ENCODE measurements at places on chromosomes 16 and 17.
A peak's percentile ranks its signal among the peaks of the same experiment; 100 is the strongest.

DNA sequence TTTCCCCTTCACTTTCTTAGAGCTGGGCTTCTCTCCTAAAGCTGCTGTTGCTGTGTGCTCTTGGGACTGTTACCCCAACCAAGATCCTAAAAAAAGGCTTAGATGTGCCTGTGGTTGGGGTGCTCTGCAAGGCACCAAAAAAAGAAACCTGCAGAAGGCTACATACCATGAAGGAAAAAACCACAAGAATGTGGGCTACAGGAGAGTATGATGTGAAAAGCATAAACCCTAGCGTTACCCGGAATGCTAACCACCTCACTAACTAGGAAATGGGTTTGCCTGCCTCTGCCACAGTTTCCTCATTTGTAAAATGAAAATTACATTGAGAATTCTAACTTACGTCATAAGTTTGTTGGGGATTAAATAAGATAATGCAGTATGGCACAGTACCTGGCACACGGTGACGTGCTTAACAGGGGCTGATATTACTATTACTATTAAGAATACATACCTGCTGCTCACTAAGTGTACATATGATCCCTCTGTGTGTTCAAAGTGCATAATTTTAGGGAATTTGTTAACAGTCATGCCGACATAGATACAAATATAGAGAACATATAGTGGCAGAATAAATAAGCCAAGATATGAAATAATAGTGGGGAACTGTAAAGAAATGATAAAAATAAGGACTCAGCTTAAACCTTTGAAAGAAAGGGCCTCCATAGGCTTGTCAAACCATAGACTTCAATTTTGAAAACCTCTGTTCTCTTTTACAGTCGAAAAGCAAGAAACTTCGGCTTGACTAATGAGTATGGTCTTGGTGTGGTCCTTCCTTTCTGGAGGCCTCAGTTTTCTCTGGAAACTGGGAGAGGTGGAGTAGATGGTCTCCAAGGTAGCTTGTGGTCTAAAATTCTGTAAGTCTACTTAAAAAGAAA, 177.8 kb upstream of the TBX2 start:
- no peak for DNase-seq

DNA sequence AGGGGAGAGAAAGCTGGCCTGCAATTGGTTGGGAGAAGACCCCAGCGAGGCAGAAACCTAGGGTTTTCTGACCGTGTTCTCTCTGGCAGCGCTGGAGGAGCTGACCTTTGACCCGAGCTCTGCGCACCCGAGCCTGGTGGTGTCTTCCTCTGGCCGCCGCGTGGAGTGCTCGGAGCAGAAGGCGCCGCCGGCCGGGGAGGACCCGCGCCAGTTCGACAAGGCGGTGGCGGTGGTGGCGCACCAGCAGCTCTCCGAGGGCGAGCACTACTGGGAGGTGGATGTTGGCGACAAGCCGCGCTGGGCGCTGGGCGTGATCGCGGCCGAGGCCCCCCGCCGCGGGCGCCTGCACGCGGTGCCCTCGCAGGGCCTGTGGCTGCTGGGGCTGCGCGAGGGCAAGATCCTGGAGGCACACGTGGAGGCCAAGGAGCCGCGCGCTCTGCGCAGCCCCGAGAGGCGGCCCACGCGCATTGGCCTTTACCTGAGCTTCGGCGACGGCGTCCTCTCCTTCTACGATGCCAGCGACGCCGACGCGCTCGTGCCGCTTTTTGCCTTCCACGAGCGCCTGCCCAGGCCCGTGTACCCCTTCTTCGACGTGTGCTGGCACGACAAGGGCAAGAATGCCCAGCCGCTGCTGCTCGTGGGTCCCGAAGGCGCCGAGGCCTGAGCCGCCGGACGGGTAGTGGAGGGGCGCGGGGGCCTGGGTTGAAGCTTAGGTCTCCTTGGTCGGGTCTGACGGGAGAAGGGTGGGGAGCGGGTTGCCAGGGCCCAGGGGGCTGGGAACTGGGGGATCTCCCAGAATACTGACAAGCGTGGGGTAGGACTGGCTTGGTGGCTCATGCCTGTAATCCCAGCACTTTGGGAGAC, 7.4 kb upstream of the PYDC1 start:
- DNase-seq, result no peak

GRCh38 chr17:71104225-71104624, 934.9 kb downstream of the KCNJ2 start:
- DNase-seq, result no peak

GRCh38 chr16:52561910-52562741, 15.2 kb upstream of the TOX3 start:
- peak; percentile 73 for DNase-seq

DNA sequence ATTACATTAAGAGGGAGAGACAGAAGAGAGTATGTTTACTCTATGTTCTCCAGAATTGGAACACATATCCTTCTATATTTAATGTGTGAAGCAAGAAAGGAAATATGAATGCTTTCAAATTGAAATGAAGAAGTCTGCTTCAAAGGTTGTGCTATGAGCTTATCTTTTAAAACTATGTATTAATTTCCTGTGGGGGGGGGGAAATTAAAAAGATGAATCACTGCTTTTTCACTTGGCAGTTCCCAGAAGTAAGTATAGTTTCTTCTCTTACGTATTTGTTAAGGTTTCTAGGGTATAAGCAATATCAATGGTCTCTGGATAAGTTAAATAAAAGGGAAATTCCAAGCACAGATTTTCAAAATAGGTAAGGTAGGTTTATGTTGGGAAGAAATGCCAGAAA, 7.0 kb downstream of the TERF2 start:
- DNase-seq, result no peak

DNA sequence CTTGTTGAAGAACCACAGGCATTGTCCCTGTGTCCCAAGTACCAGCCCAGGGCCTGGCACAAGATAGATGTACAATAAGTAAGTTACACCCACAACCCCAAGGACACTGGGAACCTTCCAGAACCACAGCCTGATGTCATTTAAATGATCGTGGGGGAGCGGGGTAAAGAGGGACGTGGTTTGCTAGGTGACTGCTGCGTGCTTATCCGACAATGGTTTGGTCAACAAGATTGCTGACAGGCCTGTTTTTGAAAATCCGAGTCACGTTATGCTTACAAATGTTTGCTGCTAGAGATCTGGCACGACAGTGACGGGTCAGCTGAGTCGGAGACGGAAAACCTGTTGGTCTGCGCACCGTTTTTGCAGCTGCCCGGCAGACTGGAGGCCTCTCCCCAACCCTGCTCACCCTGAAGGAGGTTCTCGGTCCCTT, 22.8 kb downstream of the COTL1 start:
- no peak for DNase-seq

- DNase-seq, result no peak
Observed at GRCh38 chr17:59814276-59814675, 78.5 kb downstream of the TUBD1 start.

DNA sequence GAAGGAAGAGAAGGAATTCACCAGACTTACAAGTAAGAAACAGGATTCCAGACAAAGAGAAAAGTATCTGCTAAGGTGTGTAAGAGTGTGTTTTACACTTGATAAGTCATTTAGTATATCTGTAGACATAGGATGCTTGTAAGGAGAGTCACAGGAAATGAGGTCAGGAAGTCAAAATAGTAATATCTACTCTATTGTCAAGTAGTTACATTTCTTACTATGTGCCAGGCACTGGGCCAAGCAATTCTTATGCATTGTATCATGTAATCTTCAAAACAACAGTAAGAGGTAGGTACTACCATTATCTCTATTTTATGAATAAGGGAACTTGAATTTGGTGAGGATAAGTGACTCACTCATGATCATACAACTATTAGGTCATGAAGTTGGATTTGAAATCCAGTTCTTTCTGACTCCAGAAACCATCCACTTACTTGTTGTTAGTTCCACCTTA, 129.1 kb downstream of the SNX11 start:
- DNase-seq, result no peak

- DNase-seq, result no peak
Observed at GRCh38 chr17:2712300-2713043, 908 bp upstream of the CLUH start.

GRCh38 chr17:40910441-40910841, 25.4 kb upstream of the KRT20 start:
- DNase-seq, result no peak

- DNase-seq, result no peak
Observed at GRCh38 chr16:27425961-27426360, 24.0 kb downstream of the IL21R start.

- no peak for DNase-seq
Observed at GRCh38 chr17:75114552-75115314, 5.0 kb downstream of the ARMC7 start.

DNA sequence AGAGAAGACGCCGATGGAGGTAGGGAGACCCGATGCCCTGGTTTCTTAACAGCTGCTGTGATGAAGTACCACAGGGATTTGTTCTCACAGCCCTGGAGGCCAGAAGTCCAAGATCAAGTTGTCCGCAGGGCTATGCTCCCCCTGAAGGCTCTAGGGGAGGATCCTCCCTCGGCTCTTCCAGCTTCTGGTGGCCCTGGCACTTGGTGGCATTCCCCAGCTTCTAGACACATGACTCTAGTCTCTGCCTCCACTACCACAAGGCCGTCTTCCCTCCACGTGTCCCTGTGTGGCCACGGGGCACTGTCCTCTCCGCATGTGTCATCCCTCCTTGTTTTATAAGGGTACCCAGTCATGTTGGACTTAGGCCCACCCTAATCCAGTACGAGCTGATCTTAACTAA, 375.2 kb downstream of the SLC39A11 start:
- no peak for DNase-seq

DNA sequence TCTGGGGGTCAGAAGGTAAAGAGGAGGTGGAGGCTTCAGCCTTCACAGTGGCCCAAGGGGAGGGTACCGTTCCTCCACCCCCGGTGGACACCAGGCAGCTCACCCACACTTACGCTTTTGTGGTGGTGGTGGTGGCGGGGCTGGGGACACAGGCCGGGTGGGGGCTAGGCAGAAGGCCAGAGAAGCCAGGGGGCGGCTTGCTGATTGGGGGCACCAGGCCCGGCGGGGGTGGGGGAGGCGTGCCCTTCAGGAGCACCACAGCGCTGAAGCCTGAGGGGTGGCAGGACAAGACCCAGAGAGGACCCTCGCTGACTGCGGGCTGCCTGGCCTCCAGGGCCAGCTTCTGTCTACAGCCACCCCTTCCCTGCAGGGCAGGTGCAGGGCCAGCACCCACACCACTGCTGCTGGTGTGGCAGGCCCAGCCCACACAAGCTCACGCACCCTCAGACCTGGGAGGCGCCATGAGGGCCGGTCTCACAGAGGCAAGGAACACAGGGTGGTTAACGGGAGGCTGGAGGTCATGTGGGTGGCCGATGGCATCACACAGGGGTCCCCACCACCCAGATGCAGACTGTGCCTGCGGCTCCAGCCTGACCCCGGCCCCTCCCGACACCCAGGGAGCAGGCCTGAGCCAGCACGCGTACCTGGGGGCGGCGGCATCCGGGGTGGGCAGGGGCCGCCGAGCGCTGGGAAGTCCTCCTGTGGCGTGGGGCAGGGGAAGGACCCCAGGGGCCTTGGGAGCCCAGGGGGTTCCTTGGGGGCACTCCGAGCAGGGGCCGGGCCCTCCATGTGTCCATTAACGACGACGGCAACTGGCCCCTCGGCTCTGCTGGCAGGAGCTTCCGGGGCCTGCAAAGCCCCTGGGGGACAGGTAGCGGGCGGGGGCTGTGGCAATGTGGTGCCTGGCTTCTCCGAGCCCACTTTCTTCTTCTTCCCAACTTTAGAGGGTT, 9.4 kb downstream of the SYNGR3 start:
- DNase-seq, result no peak

DNA sequence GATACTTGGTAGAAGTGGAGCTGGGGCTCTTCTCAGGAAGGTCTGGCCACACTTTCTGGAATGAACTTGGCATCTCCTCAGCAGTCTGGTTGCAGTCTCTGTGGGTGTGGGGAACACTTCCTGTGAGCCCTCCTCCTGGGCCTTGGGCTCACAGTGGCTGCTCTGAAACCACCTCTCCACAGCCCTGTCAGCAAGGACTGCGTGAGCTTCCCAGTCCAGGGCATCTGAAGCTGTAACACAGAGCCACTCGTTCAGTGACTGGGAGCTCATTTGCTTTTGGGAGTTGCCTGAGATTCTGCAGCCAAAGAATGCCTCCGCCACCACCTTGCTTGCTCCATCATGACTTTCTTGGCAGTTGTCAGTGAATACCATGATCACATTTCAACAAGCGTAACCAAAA, 60.0 kb downstream of the CLEC16A start:
- DNase-seq, result no peak

DNA sequence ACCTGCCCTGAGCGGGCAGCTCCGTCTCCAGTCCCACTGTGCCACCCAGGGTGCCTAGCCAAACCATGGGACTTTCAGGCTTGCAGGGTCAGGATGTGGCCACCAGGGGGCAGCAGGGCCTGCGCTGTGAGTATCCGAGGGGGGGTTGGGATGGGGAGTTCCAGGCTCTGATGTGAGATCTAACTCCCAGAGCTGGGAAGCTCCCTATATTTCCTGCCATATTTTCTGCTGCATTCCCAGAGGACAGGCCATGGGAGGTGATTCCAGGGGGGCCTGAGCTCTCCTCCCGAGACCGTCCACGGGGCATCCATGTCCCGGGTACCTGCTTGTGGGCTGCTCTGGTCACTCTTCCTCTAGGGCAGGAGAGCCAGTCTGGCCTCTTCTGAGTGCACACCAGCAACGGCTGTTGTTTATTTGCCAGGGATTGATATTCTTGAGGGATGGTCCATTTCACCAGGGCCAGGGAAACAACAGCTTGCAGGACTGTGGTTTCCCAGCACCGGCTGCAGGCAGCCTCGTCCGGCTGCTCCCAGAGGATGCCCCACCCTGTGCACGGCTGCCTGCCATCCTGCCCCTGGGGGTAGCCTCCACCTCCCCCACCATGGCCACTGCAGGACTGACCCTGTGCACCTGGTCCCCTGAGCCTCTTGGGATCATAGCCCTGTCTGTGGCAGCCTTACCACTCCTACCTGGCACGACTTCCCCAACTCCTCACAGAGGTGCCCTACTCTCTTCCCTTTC, 1.2 kb downstream of the GPR142 start:
- no peak for DNase-seq

GRCh38 chr16:47928008-47928407, 227.8 kb downstream of the ABCC12 start:
- no peak for DNase-seq

DNA sequence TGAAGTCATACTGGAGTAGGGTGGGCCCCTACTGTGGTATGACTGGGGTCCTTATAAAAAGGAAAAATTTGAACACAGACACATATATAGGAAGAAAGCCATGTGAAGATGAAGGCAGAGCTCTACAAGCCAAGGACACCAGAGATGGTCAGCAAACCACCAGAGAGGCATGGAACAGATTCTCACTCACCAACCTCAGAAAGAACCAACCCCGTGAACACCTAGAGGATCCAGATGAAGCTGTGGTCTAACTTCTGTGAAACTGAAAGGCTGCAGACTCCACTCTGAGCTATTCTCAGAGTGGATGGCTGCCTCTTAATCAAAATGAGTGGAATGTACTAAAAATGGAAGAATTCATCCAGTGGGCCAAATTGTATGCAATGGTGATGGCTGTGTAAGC, 149.6 kb downstream of the ABCA8 start:
- no peak for DNase-seq

All from NCI-H187 treated with DMSO at 0.1 percent for 48 hours (cell line).